Small intestine (tissue), 16 donors: ENCODE measurements at places on chromosomes 6 and 20.

DNA sequence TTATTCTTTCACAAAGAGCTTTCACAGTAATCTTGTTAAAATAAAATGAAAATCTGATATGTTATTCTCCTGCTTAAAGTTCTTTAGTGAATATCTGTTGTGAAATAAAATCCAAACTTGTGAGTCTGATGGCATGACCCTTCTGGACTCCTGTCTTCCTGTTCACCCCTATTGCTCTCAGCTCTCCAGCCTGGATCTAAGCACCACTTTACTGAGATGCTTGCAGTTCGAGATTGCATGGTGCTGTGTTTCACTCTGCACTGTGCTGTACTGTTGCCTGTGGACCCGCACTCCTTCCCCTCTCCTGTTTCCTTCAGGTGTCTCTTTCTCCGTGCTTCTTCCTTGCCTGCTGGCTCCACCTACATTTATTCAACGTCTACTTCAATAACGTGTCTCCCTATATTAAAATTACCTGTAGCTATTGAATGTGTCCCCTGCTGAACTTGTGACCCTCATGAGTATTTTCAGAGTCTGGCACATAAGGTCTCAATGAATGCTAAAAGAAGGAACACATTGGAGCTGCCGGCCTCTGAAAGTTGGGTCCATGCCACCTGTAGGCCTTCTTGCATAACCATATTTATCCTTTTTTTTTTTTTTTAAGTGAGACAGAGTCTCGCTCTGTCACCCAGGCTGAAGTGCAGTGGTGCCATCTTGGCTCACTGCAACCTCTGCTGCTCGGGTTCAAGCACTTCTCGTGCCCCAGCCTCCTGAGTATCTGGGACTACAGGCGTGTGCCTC lies 100.1 kb downstream of the ARID1B start:
- DNase-seq = no peak

DNA sequence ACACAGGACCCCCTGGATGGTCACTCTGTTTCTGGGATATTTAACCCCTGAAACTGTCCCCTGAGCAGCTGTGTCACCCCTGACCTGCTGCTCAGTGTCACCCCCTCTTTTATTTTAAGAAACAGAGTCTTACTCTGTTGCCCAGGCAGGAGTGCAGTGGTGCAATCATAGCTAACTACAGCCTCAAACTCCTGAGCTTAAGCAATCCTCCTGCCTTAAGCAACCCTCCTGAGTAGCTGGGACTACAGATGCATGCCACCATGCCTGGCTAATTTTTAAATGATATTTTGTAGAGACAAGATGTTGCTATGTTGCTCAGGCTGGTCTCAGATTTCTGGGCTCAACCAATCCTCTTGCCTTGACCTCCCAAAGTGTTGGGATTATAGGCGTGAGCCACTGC lies 21.5 kb upstream of the GTSF1L start:
- DNase-seq = no peak

GRCh38 chr6:160509610-160510009 lies 154.5 kb downstream of the LPA start:
- no peak for DNase-seq

GRCh38 chr6:10968776-10969175 lies 75.3 kb downstream of the ELOVL2 start:
- no peak for DNase-seq

GRCh38 chr20:41638456-41638855 lies 20.3 kb upstream of the CHD6 start:
- no peak for DNase-seq

DNA sequence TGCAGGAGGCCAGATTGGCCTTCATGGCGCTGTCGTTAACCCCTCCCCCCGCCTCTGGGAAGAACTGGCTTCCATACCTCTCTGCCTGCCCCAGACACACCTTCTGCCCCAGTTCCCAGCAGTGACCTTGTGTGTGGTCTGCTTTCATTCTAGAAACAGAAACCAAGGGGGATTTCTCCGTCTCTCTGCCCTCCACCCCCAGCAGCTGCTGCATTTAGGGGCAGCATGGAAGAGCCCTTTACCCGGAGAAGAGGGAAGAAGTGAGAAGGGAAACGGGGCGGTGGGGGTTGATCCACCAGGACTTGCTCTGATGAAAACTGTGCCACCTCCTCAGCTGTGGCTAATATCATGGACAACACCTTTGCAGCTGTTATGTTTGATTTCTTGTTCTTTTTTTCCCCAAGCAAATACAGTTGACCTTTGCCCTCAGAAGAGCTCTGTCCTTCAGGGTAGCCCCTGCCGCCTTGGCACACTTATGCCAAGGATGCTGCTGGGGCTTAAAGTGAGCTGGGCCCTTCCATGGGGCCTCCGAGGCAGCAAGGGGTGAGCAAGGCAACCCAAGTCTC lies 6.1 kb downstream of the GLP1R start:
- DNase-seq = peak; percentile 49

- no peak for DNase-seq
These were observed 26.3 kb downstream of the MAPK14 start for GRCh38 chr6:36053878-36054277.

GRCh38 chr6:167279766-167280446 lies 11.2 kb upstream of the UNC93A start:
- DNase-seq = no peak

DNA sequence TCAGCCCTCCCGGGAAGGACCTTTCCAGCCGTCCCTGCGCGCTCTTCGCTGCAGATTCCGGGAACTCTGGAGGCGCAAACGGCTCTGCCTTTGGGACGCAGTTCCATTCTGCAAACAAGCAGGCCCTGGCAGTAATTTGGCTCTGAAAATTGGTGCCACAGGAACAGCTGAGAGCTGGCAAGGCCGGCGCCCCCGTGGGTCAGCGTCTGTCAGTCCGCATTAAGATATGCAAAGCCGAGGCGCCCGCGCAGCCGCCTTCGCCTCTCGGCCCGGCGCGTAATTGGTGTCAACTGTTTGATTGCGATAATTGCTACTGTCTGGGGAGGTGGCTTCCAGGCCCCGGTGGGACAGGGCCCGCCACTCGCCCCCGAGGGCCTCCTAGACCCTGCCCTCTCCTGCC lies 73.6 kb downstream of the NCR2 start:
- DNase-seq = no peak

- no peak for DNase-seq
These were observed 14.3 kb upstream of the TBC1D22B start for GRCh38 chr6:37243131-37243815.

- DNase-seq = peak; percentile 63
These were observed 50.2 kb downstream of the STK35 start for GRCh38 chr20:2151858-2152281.

DNA sequence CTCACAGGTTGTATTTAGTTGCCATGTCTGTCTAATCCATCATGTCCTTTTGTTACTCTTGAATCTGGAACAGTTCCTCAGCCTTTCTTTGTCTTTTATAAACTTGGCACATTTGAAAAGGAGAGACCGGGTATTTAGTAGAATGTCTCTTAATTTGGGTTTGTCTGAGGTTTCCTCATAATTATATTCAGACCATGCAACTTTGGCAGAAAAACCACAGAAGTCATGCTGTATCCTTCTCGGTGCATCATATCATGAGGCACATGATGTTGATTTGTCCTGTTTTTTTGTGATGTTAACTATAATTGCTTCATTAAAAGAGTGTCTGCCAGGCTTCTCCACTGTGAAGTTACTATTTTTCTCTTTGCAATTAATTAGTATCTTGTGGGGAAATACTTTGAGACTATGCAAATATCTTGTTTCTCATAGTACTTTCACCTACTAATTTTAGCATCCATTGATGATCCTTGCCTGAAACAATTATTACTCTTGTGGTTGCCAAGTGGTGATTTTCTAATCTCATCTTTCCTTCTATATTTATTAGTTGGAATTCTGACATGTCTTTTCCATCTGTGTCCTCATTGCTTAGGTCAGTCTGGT lies 837.3 kb downstream of the DHX35 start:
- DNase-seq = no peak

DNA sequence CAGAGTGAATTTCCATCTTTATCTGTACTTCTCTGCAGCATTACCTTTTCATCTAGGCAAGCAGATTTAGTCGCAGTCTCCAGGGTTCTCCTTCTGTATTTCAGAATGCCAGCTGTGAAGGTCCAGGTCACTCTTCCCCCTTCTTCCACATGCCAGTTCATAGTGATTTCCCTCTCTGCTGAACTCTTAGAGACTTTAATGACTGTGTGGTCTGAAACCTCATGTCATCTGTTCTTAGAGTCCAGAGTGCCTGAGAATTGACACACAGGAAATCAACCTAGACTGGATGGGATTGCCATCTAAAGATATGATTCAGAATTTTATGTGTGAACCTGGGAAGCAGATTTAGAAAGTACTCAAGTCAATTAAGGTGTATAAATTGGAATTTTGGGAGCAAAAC lies 248.1 kb downstream of the TPBG start:
- no peak for DNase-seq

DNA sequence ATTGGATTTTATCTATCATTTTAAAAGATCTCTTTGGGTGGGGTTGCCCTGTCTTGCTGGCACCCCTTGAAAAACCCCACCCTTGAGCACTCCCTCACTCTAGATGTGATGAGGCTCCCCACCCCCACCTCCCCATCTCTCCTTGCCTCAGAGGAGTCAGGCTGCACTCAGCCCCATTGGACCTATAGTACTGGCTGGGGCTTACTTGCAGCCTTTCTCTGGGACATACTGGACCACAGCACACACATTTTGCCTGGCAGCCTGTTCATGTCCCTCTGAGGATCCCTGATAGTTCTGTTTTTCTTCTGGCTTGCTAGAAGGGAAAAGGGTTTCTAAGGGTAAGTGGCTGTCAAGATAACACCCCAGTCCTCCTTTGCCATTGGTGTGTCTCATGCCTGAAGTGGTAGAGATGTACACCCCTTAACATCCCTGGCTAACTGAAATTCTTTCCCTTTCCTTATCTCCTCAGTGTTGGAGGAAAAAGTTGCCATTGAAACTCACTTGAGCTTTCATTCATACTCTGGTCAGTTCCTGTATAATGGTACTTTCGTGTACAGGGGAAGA lies 553.4 kb upstream of the CITED2 start:
- no peak for DNase-seq

- peak; percentile 39 for DNase-seq
These were observed at the start of gene PLCB4 for GRCh38 chr20:9068841-9069663. PLCB4 (plus strand) TSS chr20:9069087; CDS start chr20:9307815, 238,728 bp downstream.

DNA sequence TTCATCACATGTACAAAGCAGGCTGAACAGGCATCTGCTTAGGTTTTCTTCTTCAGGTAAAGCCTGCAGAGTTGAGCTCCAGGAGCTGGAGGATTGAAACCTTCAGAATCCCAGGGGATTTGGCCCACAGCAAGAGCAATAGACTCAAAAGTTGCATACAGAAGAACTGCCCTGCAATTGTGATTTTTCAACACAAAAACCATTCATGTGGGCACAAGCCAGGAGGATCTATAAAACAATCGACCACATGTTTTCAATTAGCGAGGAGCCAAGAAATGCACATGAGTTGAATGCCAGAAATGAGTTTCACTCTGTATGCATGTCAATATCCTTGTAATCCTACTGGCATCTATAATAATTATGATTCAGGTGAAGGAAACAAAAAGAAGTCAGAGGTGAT lies 576.4 kb downstream of the HDGFL1 start:
- DNase-seq = no peak

GRCh38 chr6:22569281-22570184 lies at the start of gene HDGFL1:
HDGFL1 (plus strand) TSS chr6:22569566; CDS start chr6:22569576, 10 bp downstream.
- DNase-seq = no peak
